ENCODE measurements at places on chromosomes 7 and 10.

DNA sequence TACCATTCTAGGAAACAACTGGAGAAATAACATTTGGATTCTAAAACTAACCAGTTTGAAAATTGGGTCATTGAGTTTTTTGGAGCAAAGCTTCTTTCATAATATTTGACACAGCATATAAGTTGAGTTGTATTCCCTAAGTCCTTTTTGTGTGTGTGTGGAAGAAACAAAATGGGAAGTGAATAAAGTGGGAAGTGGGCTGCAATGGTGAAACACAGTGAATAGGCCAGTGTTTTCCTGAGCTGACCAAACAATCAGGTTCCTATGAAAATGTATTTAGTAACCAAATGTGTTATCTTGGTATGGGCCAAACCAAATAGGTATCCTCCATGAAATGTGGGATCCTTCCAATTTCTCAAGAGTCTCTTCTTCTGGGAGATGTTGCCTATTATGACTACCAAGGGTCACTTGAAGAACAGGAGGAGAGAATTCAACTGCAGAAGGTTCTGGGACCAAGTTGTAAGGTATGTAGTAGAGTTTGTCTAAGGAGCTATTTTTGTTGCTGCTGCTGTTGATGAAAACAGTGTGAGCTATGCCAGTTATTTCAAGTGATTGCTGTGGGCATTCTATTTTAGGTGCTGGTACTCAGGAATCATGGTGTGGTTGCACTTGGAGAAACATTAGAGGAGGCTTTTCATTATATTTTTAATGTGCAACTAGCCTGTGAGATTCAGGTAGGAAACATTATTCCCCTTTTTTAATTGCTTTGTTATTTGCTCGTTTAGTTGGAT lies 88.3 kb upstream of the MXI1 start:
- DNase-seq, result no peak

DNA sequence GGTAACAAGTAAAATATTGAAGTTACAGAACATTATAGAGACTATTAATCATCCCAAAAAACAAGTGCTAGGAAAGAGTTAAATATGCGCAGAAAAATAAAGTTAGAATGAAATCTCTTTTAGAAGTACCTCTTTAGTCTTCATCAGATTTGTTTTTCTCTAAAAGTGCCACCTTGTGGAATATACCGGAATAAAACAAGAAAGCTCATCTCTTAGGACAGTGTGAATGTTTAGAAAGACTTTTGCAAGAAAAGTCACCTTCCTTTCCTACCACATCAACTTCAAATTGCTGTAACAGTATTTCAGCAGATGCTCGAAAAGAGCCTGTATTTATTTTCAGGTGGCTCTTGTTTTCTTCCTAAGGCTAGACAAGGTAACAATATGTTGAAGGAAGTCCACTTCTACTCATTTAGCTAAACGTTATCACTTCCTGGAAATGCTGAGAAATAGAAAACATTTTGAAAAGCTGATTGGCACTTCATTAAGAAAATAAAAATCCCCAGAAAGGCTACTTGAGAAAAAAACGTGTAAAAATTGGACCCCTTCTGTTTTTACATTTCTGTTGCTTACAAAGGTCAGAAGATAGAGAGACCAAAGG lies 19.8 kb upstream of the FAM133B start:
- no peak for DNase-seq

- DNase-seq, result no peak
Measured at GRCh38 chr10:72746426-72747363, 54.8 kb downstream of the MCU start.

- DNase-seq, result no peak
Measured at GRCh38 chr10:21702633-21703111, 168.6 kb downstream of the MLLT10 start.

- DNase-seq, result no peak
Measured at GRCh38 chr7:8277394-8277982, 15.5 kb upstream of the ICA1 start.

- no peak for DNase-seq
Measured at GRCh38 chr7:148621563-148621962, 31.0 kb downstream of the C7orf33 start.

- DNase-seq, result no peak
Measured at GRCh38 chr10:62694537-62695126, 109.9 kb upstream of the ADO start.

GRCh38 chr10:26803849-26804248 lies 56.9 kb downstream of the ABI1 start:
- DNase-seq, result no peak

- no peak for DNase-seq
Measured at GRCh38 chr7:75906991-75907667, 7.8 kb upstream of the POR start.

- peak; percentile 100 for DNase-seq
Measured at GRCh38 chr7:151057989-151058780, 488 bp upstream of the CDK5 start.

GRCh38 chr7:110754649-110755048 lies 336.3 kb upstream of the LRRN3 start:
- DNase-seq, result no peak

DNA sequence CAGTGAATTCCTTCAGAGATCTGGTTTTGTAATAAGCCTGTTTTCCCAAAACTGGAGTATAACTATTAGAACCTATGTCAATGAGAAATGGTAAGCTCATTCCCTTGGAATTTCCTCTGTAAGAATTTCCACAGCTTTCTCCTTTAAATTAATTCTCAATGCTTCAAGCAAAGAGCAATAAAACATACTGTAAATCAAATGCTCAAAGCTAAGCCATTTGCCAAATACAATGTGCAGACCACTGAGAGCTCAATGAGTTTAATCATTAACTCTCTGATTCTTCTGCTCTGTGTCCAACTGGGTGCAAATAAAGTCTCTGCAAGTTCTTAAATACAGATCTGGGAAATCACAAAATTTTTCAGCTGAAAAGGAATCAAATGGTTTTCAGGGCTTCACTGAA lies 227.6 kb upstream of the IMMP2L start:
- no peak for DNase-seq

DNA sequence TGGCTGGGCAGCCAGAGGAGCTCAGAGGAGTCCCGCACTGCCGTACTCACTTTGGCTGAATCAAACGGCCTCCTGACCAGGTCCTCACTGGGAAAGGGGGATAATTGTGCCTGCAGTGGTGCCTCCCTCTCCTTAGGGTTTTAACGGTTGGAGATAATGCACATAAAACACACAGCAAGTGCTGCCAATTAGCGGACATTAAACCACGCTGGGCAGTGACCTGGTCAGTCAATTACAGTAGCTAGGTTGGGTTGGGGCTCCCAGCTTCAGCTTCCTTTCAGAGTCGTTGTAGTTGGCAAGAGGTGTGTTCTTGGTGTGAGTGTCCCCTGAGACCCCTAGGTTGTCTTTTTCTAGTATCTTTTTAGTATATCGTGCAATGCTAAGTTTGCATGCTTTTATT lies 146.6 kb downstream of the C10orf105 start:
- no peak for DNase-seq

GRCh38 chr7:70698219-70698832 lies 433.6 kb upstream of the GALNT17 start:
- no peak for DNase-seq

- no peak for DNase-seq
Measured at GRCh38 chr10:74227697-74228424, 76.8 kb downstream of the ADK start.

DNA sequence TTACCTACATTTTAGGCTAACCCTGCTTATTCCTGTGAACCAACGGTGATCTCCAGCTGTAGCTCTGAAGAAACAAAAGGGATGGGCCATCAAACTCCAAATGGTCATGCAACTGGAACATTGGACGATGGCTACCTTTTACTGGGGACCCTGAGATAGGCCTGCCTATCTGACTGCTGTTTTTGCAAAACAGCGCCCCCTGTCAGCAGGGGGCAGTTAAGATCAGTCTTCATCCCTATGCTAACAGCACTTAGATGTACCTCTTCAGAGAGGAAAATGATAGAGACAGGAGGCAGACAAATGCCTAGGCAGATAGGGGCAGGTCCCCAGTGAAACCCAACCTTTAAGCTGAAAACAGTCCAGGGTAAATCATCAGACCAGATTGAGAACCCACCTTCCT lies 1085.4 kb upstream of the SORCS1 start:
- no peak for DNase-seq

DNA sequence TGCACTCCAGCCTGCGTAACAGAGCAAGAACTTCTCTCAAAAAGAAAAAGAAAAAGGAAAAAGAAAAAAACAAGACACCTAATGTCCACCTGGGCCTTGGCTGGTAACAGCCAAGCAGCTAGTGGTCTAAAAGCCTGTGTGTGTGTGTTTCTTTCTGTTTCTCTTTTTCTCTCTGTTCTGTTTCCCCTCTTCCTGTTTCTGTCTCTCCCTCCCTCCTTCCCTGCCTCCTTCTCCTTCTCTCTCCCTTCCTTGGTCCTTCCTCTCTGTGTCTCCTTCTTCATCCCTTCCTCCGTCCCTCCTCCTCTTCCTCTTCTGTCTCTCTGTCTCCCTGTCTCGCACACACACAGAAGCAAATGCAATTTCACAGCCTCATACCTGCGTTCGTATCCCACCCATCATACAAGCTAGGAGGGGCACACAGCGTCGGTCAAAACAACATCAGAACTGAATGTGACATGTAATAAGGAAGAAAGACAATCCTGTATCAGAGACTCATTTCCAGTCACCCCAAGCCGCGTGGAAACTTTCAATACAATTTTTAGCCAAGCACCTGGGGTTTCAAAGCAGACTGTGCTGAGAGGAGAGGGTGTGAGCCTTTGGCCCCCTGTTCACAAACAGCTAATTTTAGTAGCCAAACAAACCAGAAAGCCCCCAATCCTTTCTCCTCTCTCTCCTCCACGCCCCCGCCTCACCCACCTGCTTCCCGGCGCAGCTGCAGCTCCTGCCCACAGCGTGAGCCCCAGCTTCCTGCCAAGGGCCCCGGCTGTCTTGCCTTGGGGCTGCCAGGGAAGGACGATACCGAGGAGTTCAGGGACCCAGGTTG lies 50.2 kb upstream of the GNA12 start:
- DNase-seq, result no peak

DNA sequence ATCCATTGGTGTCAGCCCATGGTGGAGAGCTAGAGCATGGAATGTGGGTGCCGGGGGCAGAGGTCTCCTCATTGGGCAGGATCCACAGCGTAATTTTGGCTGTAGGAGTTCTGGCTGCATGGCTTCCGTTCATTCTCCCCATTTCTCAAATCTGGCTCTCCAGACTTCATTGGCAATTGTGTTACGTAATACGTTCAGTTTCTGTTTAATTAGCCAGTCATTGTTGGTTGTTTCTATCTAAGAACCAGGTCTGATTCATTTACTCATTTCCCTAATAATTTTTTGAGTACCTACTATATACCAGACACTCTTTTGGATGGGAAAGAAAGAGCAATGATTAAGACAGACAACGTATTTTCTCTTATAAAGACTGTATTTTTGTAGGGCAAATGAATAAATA lies 299.6 kb downstream of the CSTF2T start:
- no peak for DNase-seq

DNA sequence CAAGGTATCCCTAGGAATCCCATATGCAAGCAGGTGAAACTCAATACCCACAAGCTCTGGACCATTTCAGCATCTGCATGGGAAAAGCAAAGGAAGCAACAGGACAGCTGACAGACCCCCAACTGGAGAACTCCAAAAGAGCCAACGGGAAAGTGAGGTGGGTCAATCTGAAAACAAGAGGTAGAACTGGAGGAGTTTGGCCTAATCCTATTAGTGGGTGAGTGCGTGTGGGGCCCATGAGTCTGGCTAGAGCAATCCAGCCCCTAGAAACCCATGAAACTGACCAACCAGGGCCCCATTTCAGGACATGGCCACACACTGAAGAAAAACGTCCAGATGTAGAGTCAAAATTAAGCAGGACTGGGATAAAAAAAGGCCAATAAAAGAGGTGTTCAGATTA lies 26.6 kb upstream of the WNT8B start:
- DNase-seq, result no peak

GRCh38 chr7:19249281-19249680 lies 104.1 kb upstream of the FERD3L start:
- no peak for DNase-seq

- DNase-seq, result no peak
Measured at GRCh38 chr7:4958477-4959301, at the start of gene MMD2. Gene MMD2, minus strand, starts transcription at chr7:4959187. Its CDS starts 170 bp downstream, at chr7:4959017.

Data from islet precursor cell (in vitro differentiated cells).